ENCODE measurements at places on chromosomes 13 and 19.

- DNase-seq = no peak
Observed at GRCh38 chr19:30303131-30303654, 69.0 kb upstream of the ZNF536 start.

DNA sequence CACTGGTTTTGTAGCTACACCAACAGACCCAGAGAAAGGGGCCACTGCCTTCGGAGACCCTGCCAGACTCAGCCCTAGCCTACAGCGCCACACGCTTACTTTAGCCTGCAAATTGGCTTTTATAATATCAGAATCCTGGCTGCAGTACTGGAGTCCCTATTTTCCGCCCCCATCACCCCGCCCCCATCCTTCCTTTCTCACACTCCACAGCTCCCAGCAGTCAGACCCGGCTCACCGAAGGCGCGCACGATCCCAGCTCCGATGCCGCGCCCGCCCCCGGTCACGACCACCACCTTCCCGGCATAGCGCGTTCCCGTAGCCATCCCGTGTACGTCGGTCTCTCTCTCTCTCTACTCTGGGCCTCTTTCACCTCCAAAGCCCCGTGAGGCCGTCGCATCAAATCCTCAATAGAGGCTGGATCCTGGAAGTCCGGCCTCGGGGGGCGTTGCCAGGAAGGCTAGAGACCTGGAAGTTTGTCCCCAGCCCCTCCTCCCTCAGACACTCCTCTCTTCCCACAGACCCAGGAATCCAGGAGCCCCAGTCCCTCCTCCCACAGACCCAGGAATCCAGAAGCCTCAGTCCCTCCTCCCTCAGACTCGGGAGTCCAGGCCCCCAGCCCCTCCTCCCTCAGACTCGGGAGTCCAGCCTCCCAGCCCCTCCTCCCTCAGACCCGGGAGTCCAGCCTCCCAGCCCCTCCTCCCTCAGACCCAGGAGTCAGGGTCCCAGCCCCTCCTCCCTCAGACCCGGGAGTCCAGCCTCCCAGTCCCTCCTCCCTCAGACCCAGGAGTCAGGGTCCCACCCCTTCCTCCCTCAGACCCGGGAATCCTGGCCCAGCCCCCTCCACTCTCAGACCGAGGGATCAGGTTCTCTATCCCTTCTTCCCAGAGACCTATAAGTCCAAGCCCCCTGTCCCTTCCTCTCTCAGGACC lies at the start of gene HSD17B14:
Gene HSD17B14 (minus strand): TSS at position 403 of the 929 bp plus-strand sequence. CDS start 80 bp downstream, at position 323.
- DNase-seq = peak; percentile 77

DNA sequence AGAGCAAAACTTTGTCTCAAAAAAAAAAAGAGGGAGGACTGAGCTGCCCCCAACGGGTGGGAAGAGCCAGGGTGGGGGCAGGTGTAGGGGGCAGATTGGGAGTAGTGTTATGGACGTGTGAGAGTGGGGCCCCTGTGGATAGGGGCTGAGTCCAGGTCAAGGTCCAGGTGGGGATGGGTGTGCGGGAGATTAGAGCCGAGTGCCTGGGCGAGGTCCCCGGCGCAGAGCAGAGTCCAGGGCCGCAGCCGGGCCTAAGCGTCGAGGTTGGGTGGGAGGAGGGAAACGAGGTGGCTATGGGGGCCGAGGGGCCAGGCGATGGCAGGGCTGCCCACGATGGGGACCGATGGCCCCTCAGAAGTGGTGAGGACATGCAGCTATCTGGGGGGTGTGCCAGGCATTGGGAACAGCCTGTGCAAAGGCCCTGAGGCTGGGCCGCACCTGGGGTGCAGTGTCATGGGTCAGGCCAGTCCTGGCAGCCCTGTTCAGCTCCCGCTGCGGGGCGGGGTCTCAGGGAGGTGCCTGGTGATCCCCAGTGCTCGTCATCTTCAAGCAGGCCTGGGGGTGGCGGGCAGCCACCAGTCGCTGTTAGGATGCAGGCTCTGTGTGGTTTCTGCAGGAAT lies 12.3 kb upstream of the MISP start:
- DNase-seq = no peak

- peak; percentile 87 for DNase-seq
Observed at GRCh38 chr19:11138601-11139300, 16.8 kb downstream of the SPC24 start.

DNA sequence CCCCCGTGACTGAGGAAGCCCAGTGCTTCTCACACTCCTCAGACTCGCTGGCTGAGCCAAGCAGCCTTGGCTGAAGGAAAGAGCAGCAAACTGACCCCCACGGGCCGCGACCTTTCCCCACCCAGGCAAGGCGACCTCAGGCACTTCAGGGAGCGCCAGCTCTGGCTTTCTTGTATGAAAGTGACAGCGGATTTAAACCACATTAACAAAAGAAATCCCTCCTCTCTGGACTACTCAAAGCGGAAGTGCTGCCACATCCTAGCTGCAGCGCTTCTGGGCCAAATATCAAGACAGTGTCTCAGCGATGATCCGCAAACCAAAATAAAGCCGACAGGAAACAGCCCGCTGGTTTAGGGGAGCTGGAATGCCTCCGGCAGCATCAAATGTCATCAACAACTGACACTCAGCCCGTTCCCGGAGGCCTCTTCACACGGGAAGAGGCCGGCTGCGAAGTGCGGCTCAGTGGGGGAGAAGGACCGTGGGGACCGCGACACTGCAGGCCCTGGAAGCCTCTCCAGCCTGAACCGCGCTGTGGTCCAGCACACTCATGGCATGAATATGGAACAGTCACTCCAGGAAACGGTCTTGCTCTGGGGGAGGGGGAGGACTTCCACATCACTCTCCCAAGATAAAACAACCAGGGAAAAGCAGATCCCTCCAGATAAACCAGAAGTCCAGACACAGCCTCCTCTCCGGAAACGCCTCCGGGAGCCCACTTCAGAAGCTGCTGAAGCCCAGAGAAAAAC lies 1.4 kb downstream of the RASA3 start:
- peak; percentile 70 for DNase-seq

GRCh38 chr19:53646144-53646543 lies 14.3 kb downstream of the DPRX start:
- no peak for DNase-seq

GRCh38 chr19:43454031-43454430 lies 11.4 kb downstream of the LYPD3 start:
- DNase-seq = no peak

DNA sequence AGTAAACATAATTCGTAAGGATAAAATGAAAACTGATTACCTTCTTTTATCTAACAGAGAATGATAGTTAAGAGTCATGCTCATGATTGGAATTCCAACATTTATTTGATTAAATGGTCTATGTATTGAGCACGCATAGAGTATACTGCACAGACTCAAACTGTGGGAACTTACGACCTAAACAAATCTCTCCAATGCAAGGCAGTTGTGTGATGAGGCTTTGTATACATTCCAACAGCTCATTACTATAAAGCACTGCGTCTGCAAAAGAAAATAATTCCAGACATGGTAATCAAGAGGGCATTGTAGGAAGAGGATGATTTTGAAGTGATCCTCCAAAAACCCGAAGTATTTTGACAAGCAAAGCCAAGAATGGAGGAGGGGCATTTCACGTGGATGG lies 169.5 kb downstream of the NUFIP1 start:
- peak; percentile 86 for DNase-seq

DNA sequence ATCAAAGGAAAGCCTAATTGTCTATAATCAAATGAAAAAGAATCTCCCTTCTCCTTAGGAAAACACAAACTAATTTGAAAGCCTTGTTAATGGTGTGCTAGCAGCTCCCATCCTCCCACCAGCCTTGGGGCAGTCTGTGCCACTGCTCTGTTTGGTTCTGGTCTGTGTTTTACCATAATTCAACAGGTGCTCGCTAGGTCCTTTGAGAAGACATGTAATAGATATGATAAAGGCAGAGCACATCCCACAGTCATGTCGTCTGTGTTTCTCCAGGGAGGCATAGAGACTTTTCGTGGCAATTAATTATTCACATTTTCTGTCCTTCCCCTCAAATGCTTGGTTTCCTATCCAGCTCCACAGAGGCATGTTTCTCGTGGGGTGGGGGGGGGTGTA lies 23.8 kb downstream of the FAM124A start:
- DNase-seq = no peak

- DNase-seq = no peak
Observed at GRCh38 chr13:105037110-105037509, 1498.4 kb downstream of the EFNB2 start.

- DNase-seq = peak; percentile 94
Observed at GRCh38 chr19:45485305-45486077, 11.4 kb downstream of the RTN2 start.
